ENCODE measurements at places on chromosomes 6 and 20. TPM values are rescaled to one million over a fixed set of nuclear protein-coding genes. Genes with fewer than 3 reads are reported as not detected.
A peak's percentile ranks its signal among the peaks of the same experiment; 100 is the strongest.

DNA sequence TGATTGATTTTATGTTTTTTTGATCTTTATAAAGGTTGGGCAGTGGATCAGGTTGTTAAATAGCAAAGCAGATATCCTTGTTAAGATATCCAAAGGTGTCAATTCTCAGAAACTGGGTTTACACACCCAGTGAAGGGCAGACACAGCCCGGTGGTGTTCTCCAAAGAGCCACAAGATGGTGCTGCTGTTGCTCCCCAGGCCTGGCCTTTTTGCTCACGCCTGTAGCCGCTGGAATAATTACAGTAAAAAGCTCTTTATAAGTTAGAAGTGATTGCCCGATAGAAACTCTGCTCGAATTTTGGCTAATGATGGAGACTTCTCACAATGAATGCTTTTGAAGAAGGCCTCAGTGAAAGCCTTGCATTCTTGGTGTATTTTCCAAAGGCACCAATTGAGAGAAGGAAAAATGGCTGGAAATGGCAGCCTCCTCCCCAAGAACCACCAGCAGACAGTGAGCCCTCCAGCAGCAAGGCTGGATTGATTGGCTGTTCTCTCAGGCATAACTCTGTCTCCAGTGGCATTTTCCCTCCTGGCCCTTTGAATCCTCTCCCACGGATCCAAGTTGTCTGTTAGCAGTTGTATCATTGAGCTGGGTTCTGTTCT lies 120.5 kb upstream of the CHD6 start:
- DNase-seq, result peak; percentile 60
- no peak overlapping the region for H3K27ac ChIP-seq
- H3K4me3 ChIP-seq, result no peak overlapping the region
- H3K36me3 ChIP-seq, result no peaks in the 10 kb centered on the region
- H3K4me1 ChIP-seq, result no peaks in the 10 kb centered on the region

- no peak for DNase-seq
- no peak overlapping the region for H3K27ac ChIP-seq
- no peak overlapping the region for H3K4me3 ChIP-seq
- H3K4me1 ChIP-seq, result peaks cover 9% of the 10 kb centered on the region
- H3K27me3 ChIP-seq, result peaks cover 10% of the 10 kb centered on the region
Observed at GRCh38 chr6:33744895-33745546, 1.7 kb downstream of the IP6K3 start.

NKX2-4 gene
- total RNA-seq, result not detected

SLC24A3 gene
- 0.15 TPM for total RNA-seq

SCUBE3 gene
- total RNA-seq, result 1.2 TPM
